ENCODE measurements at places on chromosomes 16 and 17.

DNA sequence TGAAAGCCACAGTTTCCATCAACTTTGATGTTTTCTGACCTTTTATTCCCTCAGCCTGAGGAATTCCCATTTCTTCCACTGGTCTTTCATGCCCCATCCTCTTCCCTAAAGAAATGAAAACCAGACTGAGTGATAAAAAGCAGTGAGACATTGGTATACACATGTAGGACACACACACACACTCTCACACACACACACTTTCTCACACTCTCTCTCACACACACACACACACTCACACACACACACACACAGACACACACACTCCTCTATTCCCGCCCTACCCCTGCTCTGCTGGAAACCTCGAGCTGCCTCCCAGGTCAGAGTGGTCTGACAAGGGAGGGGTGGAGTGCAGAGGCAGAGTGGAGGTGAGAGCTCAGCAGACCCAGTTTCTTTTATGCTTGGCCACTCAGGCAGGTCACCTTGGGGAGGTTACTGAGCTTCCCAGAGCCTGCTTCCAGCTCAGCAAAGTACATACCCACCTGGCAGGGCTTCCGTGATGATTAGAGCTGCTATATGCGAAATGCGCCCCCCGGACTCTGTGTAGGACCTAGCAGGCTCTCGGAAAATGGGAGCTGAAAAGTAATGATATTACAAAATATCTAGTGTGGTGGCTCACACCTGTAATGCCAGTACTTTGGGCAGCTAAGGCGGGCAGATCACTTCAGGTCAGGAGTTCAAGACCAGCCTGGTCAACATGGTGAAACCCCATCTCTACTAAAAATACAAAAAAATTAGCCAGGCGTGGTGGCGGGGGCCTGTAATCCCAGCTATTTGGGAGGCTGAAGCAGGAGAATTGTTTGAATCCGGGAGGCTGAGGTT, 30.7 kb downstream of the CCR7 start:
- DNase-seq: no peak

GRCh38 chr17:3641717-3642486, 5.3 kb downstream of the CTNS start:
- DNase-seq: no peak

GRCh38 chr17:3527896-3528295, 29.7 kb downstream of the TRPV3 start:
- no peak for DNase-seq

DNA sequence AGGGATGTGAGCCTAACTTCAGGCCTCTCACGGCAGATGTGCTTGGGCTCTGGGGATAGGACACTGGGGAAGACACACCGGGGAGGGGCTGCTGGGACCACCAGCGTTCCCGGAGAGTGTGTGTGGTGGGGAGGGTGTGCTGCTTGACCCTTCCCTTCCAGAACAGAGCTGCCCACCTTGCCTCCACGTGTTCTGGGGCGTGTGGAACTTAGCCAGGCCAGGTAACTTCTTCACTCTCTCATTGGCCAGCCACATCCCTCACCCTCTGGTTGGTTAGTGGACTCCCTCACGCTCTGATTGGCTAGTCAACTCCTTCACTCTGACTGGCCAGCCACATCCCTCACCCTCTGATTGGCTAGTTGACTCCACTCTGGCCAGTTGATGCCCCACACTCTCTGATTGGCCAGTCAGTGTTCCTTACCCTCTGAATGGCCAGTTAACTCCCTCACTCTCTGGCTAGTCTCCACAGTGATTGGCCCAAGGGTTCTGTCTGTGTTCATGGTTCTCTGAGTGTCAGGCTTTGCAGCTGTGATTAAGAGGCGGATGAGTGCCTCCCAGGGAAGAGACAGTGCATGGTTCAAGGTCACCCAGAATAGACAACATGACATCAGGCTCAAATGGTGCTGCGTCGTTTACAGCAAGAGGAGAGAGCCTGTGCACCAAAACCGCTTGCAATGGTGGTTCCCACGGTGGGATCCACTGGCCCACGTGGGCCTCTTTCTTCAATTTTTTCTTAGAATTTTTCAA, 10.0 kb downstream of the TMEM235 start:
- no peak for DNase-seq

- no peak for DNase-seq
These were observed 17.5 kb downstream of the GP2 start for GRCh38 chr16:20309786-20310185.

GRCh38 chr17:66437476-66438026, 135.1 kb downstream of the PRKCA start:
- DNase-seq: no peak
